ENCODE measurements at places on chromosomes 16 and 17. TPM values are rescaled to one million over a fixed set of nuclear protein-coding genes. Genes with fewer than 3 reads are reported as not detected.

HSPB9 gene
- total RNA-seq: not detected

CYGB gene
- total RNA-seq: 0.40 TPM

SLC38A8 gene
- not detected for total RNA-seq

TBC1D3D gene
- not detected for total RNA-seq

IRX3 gene
- 0.07 TPM for total RNA-seq

ABCC12 gene
- not detected for total RNA-seq

CNTNAP4 gene
- total RNA-seq: not detected

C16orf46 gene
- total RNA-seq: 0.35 TPM

ABCC6 gene
- 0.14 TPM for total RNA-seq

PRR14 gene
- 11.1 TPM for total RNA-seq

ZP2 gene
- not detected for total RNA-seq

PRSS8 gene
- total RNA-seq: not detected

ANKRD40CL gene
- not detected for total RNA-seq

FBXO39 gene
- 1.4 TPM for total RNA-seq

ZFHX3 gene
- total RNA-seq: 4.3 TPM

KRTAP4-4 gene
- not detected for total RNA-seq

TBC1D3G gene
- total RNA-seq: not detected

PLCG2 gene
- 7.7 TPM for total RNA-seq

SERPINF2 gene
- not detected for total RNA-seq

KRTAP9-4 gene
- total RNA-seq: not detected
